ENCODE measurements at places on chromosomes 1 and 21. TPM values are rescaled to one million over a fixed set of nuclear protein-coding genes. Genes with fewer than 3 reads are reported as not detected.

DNA sequence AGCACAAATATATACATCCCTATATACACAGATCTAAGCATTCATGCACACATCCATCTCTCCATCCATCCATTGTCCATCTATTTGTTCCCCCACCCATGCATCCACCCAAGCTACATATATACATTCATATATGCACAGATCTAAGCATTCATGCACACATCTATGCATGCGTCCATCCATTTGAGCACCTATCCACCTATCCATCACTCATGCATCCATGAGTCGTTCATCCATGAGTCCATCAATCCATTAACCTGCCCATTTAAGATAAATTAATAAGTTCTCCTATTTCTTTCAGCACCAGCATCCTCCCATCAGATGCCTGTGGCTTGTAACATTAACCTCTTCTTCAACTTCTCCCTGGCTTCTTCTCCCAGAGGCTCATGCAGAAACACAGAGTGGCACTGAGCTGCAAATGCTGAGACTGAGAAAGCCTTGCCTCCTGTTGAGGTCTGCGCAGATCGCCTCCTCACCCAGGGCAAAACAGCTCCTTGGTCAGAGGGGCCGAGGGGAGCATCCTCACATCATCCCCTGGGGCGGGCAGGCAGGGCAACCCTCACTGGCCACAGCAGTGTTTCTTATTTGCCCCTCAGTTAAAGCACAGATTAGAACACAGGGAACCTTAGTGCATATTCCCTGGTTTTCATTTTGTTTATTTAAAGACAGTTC lies 17.4 kb upstream of the PDE9A start:
- no peak for DNase-seq

DNA sequence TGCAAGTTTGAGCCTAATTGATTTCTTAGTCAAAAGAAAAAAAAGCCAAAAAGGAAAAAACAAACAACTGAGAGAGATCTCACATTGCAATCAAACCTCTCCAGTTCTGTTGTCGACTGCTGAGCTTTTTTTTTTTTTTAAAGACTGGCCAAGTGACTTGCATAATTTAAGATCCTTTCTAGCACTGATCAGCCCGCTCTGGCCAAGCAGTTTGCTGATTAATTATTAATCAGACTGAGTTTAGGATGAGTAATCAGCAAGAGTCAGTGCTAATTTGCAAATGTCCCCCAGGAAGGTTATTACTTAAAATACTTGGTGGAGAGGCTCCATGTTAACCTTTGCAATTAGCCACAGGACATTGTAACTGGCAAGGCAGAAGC lies 39.3 kb downstream of the HMGB4 start:
- DNase-seq, result peak; percentile 37

- no peak for DNase-seq
Observed at GRCh38 chr1:6788946-6789345, 3.7 kb downstream of the CAMTA1 start.

GRCh38 chr1:18681423-18681835 lies 50.8 kb downstream of the PAX7 start:
- peak; percentile 79 for DNase-seq

GRCh38 chr1:46342084-46342656 lies 1.6 kb downstream of the NSUN4 start:
- DNase-seq, result peak; percentile 16

GRCh38 chr1:236345728-236346127 lies 48.4 kb upstream of the EDARADD start:
- DNase-seq, result no peak

DNA sequence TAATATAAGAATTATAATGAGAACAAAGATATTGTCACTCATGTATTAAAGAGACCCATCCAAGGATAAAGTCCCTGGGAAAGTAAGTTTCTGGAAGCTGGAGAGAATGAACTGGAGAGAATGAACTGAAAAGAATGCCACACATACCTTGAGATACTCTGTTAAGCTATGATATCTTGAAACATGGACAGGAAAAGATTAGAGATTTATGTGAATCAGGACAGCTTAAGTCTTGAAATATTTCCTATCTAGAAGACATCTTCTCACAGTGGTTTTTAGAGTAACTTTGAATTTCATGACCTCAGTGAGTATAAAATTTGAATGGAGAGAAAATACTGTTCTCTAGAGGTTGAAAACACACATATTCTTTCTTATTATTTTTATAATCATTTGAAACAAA lies 201.3 kb upstream of the HMCN1 start:
- DNase-seq, result no peak

DNA sequence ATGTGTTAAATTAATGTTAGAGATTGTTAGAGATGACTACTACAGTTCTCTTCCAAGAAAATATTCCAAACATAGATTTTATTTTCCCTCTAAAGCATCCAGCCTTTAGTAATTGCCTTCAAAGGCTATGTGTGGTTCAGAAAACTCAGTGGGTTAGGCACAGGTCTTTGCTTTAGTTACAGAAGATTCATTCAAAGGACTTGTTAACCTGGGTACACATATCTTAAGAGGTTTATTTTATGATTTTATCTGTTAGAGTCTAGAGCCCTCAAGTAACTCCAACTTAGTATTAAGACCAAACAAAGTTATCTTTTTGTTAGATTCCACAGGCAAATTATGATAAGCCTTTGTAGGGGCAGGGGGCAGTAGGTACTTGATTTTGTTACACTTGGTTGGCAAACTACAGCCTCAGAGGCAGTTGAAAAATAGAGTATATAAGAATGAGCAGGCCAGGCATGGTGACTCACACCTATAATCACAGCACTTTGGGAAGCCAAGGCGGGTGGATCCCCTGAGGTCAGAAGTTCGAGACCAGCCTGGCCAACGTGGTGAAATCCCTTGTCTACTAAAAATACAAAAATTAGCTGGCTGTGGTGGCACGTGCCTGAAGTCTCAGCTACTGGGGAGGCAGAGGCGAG lies 37.9 kb downstream of the CXADR start:
- DNase-seq, result no peak

DNA sequence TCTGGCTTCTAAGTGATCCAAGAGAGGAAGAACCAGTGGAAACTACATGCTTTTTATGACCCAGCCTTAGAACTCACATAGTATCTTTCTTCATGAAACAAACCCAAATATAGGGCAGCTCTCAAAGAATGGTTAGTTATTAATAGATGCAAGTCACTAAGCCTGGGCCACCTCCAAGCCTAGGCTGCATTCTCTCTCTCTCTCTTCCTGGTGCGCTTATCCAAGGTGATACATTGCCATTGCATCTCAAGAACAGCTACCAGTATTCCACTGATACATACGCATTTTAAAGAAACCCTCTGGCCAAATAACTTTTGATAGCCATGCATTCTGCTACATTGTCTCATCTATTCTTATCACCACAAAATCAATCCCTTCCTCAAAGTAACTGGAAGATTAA lies 455.6 kb upstream of the ADGRL2 start:
- DNase-seq, result no peak

DNA sequence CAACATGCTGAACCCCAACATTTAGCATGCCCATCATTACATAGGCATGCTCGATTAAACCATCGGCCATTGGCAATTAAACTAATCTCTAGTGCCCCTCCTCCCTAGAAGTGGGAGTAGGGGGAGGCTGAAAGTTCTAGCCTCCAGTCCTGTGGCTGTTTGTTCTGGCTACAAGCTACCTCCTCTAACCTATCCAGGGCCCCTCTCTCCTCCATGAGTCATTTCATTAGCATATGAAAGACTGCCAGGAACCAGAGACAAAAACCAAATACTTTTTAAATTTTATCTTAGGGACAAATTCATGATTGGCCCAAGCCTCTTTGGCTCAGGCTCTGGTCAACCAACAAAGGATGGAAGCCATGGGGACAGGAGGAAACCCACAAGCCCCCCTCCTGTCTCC lies 231.1 kb downstream of the CACNA1E start:
- DNase-seq, result no peak

- DNase-seq, result no peak
Observed at GRCh38 chr1:147673406-147673805, 3.1 kb upstream of the ACP6 start.

DNA sequence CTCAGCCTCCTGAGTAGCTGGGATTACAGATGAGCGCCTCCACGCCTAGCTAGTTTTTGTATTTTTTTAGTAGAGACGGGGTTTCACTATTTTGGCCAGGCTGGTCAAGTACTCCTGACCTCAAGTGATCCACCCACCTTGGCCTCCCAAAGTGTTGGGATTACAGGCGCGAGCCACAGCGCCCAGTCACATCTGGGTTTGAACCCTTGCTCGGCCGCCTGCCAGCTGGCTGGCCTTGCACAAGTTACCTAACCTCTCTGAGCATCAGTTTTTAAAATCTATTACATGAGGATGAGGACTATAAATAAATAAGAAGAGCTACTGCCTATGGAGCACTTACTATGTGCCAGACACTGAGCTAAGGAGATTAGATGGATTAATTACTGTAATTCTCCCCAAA lies 17.7 kb upstream of the PADI2 start:
- no peak for DNase-seq

- DNase-seq, result no peak
Observed at GRCh38 chr21:36089946-36090345, 20.1 kb downstream of the CBR1 start.

- peak; percentile 80 for DNase-seq
Observed at GRCh38 chr1:149885339-149886120, 13.8 kb upstream of the BOLA1 start.

GRCh38 chr1:41805771-41806471 lies 112.8 kb downstream of the HIVEP3 start:
- DNase-seq, result no peak

GRCh38 chr1:246306415-246307037 lies 200.6 kb downstream of the SMYD3 start:
- DNase-seq, result no peak

DNA sequence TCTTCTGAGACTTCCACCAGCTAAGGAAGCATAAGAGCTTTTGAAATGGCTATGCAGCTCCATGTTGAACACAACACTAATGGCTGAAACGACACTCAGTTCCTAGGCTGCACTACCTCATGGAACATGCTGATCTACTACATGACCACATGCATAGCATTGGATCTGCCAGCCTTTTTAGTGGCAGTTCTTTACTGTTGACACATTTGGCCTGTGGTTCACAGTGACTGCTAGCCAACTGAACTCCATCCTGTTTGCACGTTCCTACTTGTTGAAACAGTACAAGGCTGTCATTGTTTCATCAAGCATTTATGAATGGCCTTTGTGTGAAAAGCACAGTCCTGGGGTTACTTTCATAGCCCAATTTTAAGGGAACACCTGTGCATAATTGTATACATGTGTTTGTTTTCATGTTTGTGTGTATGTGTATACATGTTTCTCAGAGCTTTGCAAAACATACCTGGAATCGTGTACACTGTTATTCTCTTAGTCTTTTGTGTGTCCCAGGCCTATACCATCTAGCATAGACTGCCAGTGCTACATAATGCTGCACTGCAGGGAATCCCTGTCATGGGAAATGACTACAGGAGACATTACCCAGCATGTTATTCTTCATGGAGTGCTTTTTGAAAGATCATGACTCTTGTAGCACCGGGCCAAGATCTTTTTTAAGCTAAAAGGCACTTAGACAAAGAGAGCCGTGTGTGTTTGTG lies 179.6 kb upstream of the ESRRG start:
- DNase-seq, result no peak

DNA sequence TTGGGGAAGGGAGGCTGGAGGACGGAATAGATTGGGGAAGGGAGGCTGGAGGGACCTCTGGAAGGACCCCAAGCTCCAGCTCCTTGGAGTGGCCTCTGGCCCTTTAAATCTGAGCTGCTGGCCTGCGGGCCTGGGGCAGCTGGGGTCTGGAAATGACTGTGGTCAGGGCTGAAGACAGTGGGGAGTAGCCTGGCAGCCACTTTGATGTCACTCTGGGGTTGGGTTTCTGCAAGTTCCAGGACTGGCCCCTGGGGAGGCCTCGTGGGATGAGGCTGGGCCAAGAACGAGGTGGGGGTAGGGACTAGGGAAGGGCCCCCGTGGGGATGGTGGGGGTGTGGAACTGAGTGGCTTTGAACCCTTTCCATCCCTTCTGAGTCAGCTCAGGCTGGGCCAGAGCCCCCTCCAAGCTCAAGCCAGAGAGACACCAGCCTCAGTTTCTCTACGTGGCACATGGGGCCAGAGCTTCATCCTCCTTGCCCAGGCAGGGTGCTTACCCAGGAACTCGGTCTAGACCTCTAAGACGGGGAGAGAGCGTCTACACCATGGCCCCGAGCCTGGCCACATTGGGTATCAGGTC lies 59.7 kb downstream of the ALPL start:
- DNase-seq, result no peak

DNA sequence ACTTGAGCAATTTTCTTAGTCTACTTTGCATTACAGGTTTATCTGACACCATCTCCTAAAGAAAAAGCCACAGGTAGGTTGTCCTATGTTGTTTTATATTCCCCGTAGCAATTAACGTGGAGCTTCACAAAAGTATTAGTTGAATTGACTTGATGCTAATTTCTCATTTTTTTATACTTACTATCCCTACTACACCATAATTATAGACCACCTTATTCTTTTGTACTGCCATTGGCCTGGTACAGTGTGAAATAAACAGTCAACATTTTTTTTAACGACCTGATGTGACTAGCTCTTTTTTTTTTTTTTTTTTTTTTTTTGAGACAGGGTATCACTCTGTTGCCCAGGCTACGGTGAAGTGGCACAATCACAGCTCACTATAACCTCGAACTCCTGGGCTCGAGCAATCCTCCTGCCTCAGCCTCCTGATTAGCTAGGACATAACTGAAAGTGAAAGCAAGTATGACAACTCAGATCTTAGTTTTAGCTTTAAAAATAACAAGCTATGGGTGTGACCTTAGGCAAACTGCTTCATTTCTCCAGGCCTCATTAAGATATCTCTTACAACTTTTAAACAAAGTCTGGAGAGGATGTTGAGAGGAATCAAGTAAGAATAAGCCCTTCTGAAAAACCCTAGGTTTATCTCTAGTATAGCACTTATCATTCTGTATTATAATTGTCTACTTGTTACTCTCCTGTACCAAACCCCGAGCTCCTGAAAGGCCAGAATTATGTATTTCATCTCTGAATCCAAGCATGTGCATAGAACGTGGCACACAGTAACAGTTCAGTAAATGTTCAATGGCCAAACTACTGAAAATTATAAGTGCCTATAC lies 49.5 kb downstream of the LUZP1 start:
- DNase-seq, result no peak

DNA sequence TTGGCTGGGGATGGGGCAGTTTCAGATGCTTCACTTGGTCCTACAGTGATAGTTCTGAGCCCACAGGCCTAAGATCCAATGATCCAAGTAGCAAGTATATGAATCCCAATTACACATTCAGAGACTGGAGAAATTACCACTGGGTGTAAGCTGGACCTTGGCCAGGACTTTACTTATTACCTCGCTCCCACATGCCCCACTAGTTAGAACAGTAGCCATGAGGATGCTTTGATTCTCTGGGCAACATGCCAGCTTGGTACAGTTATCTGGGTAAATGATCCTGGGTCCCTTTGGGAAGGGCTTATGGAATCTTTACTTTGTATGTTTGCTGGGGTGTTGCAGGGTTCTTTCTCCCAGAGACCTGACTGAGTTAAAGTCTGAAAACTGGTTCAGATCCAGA lies 5.0 kb upstream of the FCAMR start:
- no peak for DNase-seq

GRCh38 chr1:150008699-150009098 lies 1.8 kb downstream of the OTUD7B start:
- no peak for DNase-seq

- no peak for DNase-seq
Observed at GRCh38 chr1:115729756-115730155, 38.8 kb downstream of the CASQ2 start.

Gene ANGPTL1
- 68.8 TPM for total RNA-seq

Gene ATP6V1G3
- not detected for total RNA-seq

Gene IFI44L
- total RNA-seq, result 2.6 TPM

Gene TFF3
- total RNA-seq, result 84.4 TPM

Gene SPATA45
- total RNA-seq, result 0.96 TPM

Gene OR10K2
- not detected for total RNA-seq

Gene OLIG2
- not detected for total RNA-seq

Gene LCE3E
- not detected for total RNA-seq

Gene C21orf58
- 2.6 TPM for total RNA-seq
